ENCODE measurements at places on chromosomes 16 and 17. TPM values are rescaled to one million over a fixed set of nuclear protein-coding genes. Genes with fewer than 3 reads are reported as not detected.

DNA sequence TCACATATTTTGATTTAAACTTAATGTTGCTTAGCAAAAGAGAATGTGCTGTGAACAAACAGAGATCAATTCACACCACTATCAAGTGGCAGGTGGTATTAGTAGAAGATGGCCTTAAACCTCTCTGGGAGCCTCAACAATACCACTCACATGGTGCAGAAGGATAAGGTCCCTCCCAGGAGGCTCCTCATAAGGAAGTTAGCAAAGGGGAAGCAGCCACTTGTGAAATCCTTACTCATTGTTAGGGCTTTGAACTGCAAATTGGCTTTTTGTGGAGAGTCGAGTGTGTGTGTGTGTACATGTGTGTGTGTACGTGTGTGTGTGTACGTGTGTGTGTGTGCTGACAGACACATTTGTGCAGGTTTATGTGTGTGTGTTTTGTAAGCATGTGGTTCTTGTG lies 48.9 kb upstream of the ASIC2 start:
- DNase-seq, result no peak

GRCh38 chr16:89160977-89161701 lies 10.4 kb upstream of the CDH15 start:
- no peak for DNase-seq

DNA sequence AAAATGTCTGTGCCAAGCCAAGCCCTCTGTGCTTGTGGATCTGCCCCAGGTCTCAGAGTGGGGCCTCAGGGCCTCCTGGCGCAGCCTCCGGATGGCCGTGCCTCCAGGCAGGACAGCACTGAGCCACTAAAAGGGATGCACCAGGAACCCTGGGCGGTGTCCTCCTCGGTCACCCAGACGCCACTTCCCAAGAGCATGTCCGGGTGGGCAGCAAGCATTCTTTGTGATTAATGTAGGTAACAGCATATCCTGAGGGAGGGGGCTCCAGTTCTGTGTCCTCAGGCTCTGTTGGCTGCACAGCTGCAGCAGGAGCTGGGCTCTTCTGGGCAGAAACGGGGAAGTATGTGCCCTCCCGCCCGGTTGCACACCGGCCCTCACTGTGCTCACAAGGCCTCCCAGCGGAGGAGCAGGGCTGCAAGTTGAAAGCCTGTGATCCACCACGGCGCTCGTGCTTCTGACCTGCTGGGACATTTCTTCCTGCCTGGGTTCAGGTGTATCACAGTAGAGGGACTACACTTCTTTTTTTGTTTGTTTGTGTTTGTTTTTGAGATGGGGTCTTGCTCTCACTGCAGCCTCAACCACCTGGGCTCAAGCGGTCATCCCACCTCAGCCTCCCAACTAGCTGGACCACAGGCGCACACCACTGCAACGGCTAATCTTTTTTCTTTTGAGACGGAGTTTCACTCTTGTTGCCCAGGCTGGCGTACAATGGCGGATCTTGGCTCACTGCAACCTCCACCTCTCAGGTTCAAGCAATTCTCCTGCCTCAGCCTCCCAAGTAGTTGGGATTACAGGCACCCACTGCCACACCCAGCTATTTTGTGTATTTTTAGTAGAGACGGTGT lies 37.9 kb upstream of the CHMP6 start:
- no peak for DNase-seq

GRCh38 chr17:5769593-5770354 lies 185.5 kb upstream of the NLRP1 start:
- no peak for DNase-seq

The ITGB3 gene
- 2.9 TPM for total RNA-seq

DNA sequence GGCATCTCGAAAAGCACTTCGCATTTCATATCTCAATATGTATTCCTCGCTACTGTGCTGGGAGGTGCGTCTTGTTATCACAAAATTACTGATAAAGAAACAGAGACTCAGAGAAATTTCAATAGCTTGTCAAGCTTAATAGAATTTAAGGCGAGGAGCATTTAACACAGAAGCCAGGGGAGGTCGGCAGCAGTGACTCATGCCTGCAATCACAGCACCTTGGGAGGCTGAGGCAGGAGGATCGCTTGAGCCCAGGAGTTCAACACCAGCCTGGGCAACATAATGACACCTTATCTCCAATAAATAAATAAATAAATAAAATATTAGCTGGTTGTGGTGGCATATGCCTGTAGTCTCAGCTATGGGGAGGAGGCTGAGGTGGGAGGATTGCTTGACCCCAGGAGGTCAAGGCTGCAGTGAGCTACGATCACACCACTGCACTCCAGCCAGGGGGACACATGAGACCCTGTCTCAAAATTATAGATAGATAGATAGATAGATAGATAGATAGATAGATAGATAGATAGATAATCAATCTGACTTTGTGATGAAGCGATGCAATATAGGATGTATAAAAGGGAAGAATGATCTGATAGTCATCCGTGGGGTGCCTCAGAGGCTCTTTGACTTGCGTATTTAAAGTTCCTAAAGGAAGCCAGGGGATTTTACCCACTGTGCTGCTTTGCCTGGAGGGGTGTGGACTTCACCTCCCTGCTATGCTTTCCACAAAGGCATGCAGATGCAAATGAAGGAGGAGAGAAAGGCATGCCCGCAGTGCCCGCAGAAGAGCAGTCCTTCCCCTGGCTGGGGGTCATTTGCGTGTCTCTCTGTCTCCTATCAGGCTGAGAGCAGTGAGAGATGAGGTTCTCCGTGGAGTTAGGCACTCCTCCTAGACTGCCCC lies 15.9 kb upstream of the USP10 start:
- no peak for DNase-seq
